ENCODE measurements at places on chromosomes 7 and 10.

GRCh38 chr10:77530011-77530410 is 107.6 kb downstream of the KCNMA1 start:
- no peak for DNase-seq

DNA sequence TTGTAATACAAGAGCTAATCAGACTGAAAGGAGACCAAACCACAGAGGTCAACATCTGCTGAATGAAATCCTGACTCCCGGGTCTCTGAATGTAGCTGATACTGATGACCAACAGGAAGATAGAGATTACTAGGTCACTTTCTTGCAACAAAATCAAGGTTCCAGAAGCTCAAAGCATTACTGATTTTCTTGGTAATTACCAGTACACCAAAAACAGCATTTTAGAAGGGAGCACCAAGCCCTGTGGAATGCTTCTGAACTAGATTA is 177.7 kb downstream of the SLC25A13 start:
- DNase-seq = no peak

GRCh38 chr10:59524348-59524747 is 162.0 kb upstream of the FAM13C start:
- DNase-seq = no peak

GRCh38 chr7:106185719-106186118 is 73.6 kb upstream of the SYPL1 start:
- DNase-seq = no peak

DNA sequence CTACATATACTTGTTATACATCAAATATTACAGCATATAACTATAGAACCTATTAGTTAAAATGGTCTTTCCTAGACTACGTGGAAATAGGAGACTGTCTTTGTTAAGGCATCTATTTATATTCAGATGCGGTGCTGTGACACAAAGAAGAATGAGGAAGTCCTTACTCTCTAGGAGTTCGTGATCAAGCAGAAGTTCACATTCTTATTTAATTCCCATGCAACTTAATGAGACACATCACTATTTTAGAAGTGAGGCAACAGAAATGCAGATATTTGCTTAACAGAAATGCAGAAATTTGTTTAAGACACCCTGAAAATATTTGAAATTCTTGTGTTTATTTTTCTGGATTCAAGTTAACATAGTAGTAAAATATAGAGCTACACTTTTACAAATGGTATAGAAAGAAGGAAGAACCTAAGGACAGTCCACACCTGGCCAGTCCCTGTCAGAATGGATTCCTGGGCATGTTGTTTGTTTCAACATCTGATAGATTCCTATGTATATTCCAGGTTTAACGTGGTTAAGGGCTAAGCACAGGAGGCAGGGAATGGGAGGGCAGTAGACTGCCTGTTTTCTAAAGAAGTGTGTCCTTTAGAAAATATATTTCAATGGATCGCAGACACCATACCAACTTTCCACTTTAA is 70.6 kb upstream of the NXPH1 start:
- no peak for DNase-seq

- DNase-seq = no peak
These were observed 149.1 kb downstream of the GRID1 start for GRCh38 chr10:86217371-86218080.

DNA sequence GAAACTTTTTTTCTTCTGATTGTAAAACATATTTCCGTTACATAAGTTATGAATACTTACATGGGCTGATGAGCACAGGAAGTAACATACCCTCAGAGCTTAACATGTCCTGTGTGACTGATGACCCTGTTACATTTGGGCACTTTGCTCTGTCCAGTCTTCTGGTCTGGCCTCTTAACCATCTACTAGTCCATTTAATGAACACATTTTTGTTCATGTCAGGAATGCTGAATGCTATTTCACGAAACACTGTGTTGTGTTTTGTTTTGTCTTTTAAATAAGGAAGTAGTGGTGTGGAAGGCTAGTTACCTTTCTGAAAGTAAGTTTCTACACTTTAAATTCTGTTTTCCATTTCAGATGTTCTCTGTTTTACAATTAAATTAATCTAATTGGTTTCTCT is 77.7 kb downstream of the RBM33 start:
- DNase-seq = no peak

Data from activated CD4-positive, alpha-beta T cell treated with anti-CD3 and anti-CD28 coated beads, Interleukin-2, Interleukin-6, amounts not matched to agents 100 ng/mL and 50 ng/mL, durations not matched to agents 16 hours and 8 hours (primary cell).